ENCODE measurements at places on chromosomes 4 and X. TPM values are rescaled to one million over a fixed set of nuclear protein-coding genes. Genes with fewer than 3 reads are reported as not detected.

DNA sequence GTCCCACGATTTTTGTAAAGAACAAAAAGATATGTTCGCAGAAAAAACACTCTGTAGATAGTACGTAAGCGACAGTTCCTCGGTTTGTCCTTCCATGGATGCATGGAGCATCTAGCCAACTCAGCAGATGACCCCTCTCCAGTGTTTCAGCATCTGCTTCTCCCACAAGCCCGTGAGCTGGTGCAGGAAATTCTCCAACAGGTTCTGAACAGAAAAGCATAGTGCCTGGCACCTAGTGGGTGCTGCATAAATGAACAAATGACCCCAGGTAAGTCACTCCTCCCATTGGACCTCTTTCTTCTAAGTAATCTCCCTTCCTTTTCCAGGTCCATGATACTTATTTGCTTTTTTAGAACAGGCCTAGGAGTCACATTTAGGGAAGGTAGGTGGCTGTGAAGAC, 966 bp upstream of the KIAA0232 start:
- DNase-seq = no peak

GRCh38 chrX:107547621-107548020, 80.7 kb upstream of the PRPS1 start:
- DNase-seq = no peak

DNA sequence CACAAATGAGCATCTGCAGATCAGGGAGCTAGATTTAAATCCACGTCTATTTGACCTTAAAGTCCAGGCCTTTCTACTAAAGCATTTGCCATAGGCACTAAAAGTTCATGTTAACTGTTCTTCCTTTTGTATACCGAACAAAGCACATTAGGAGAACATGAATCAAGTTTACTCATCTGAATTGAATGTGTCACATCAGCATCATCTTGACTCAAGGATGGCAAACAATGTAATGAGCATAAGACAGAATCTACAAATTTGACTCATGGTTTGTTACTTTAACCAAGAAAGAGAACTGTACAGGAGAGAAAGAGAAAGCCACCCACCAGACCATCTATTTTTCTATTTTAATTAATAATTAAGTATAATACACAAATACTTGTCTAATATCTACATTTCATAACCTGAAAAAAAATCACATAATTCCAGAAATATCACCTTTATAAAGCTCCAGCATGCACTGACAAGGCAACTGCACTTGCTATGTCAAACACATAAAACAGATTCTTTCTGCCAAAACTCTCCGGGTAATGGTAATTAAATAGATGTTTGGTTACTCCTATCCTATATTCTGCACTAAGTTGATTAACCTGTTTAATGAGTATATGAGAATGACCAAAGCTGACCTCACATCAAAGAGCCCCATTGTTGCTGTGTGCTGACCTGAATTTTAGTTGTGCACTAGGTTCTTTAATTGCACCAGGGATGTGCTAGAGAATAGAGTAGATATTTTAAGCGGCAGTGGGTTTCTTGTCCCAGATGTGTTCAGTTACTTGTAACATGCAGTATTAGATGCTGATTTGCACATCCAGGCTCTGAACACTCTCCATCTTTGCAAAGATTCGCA, 42.5 kb upstream of the LEF1 start:
- no peak for DNase-seq

DNA sequence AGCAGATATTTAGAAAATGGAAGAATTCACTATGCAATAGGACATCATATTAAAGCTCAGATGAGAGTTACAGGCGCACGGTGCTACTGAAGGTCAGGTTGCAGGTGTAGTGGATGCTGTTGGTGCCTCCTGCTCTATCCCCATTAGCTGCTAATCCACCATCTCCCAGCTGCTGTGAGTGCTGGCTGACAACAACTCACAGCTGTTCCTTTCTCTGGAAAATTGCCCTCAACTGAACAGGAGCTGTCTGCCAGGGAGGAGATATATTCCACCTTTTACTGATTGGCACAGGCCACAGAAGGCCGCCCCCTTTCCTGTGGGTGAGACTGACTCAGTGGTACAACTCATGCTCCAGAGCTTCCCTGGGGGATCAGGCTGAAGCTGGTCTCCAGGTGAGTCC, 48.7 kb downstream of the UCHL1 start:
- no peak for DNase-seq

- DNase-seq = no peak
Measured at GRCh38 chrX:135403374-135403773, 18.4 kb upstream of the SMIM10L2A start.

DNA sequence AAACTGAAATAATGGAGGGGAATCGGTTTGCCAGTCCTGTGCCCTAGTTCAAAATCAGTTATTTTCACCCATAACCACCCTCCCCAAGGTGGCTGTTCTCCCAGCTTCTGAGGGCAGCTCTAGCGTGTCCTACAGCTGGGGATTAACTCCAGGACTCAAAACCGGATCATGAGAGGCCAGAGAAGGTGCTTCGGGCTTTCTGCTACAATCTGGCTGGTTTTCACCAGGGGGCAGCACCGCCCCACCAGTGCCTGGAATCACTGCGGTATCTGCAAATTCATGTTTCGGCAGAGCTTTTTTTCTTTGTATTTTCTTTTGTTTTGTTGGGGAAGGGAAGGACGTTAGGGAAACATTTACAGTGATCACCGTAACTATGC, 28.4 kb downstream of the PDHA1 start:
- peak; percentile 80 for DNase-seq

GRCh38 chr4:34845926-34846325, 1398.4 kb downstream of the ARAP2 start:
- DNase-seq = no peak

GRCh38 chrX:38189431-38190250, 31.0 kb downstream of the SRPX start:
- DNase-seq = no peak

DNA sequence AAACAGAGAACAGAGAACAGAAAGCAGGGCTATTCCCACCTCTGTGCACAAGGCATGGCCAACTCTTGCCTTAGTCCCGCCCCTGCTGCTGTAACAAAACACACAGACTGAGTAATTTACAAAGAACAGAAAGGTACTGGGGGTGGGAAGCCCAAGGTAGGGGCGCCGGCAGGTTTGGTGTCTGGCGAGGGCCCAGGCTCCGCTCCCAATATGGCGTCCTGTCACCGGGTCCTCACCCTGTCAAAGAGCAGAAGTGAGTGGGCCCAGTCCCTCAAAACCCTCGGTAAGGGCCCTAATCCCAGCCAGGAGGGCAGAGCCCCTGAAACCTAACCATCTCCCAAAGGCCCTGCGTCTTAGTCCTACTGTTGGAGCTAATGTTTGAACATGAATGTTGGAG, 71.0 kb downstream of the FAM53A start:
- DNase-seq = no peak

GRCh38 chrX:30283456-30284200, 25.6 kb downstream of the NR0B1 start:
- DNase-seq = peak; percentile 41

DNA sequence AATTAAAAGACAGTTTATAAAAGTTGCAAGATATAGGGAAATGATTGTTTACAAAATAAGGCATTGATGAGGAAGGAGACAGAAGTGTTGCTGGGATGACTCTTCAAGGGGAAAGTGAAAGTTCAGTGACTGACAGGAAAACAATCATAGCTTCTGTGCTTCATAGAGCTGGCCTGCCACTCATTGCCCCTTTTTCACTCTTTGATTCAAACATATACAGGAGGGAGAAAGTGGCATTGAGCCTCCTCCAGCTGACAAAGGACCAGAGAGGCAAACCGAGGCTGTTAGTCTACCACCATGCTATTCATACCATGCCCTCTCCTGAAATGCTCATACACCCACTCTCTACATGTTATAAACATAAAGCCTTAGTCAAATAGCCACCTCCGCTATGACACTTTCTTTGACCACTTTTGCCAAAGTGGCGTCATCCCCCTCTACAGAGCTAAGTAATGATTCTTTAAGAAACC, 79.2 kb upstream of the ATOH1 start:
- no peak for DNase-seq

- no peak for DNase-seq
Measured at GRCh38 chr4:13378973-13379759, 105.0 kb downstream of the RAB28 start.

- no peak for DNase-seq
Measured at GRCh38 chr4:25879991-25880651, 17.3 kb upstream of the SEL1L3 start.

DNA sequence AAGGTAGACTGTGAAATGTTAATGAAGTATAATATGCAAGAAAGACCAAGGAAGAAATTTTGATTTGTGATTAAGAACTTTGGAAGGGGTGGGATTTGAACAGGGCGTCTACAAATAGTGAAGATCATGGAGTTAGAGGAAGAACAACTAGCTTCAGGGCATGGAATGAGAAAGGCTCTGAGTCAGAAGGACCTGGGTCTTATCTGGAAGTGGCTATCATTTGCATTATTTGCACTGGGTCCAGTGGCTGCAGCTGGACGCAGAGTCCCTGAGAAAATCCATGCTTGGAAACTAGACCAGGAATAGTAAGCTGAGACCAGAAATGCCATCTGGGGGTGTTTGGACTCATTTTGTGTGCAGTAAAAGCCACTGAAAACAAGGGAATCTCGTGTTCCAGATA, 4.3 kb upstream of the LIMCH1 start:
- DNase-seq = no peak

DNA sequence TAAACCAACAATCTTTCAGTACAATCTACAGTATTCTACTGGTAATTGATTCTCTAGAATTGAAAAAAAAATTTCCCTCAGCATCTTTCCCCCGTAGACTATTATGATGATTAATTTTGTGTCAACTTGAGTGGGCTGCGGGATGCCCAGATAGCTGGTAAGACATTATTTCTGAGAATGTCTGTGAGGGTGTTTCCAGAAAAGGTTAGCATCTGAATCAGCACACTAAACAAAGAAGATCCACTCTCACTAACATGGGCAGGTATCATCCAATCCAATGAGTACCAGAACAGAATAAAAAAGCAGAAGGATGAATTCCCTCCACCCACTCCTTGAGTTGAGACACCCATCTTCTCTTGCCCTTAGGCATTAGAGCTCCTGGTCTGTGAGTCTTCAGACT, 186.1 kb upstream of the MAB21L2 start:
- DNase-seq = no peak

DNA sequence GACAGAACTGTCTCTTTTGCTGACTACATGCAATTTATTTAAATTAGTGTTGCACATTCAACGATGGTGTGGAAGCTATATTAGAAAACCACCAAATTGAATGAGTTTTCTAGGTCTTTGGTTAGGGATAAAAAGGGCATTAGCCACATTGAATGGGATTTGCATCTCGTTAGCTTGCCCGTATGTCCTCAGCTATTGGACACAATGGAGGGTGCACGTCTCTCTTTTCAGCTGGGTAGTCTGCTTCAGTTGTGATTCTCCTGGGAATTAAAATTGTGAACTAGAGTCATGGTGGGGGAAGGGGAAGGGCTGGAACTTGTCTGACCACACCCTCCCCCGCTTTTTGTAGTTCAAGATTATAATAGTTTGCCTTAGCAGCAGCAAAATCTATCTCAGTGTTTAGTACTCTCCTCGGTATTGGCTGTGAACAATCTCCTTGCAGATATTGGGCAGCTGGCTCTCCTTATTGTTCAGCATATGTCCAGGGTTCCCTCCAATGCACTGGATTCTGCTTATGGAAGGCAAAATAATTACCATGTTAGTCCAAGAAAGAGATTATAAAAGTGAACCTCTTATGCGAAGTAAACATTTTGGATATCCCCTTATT, 23.3 kb downstream of the TRIM2 start:
- no peak for DNase-seq

DNA sequence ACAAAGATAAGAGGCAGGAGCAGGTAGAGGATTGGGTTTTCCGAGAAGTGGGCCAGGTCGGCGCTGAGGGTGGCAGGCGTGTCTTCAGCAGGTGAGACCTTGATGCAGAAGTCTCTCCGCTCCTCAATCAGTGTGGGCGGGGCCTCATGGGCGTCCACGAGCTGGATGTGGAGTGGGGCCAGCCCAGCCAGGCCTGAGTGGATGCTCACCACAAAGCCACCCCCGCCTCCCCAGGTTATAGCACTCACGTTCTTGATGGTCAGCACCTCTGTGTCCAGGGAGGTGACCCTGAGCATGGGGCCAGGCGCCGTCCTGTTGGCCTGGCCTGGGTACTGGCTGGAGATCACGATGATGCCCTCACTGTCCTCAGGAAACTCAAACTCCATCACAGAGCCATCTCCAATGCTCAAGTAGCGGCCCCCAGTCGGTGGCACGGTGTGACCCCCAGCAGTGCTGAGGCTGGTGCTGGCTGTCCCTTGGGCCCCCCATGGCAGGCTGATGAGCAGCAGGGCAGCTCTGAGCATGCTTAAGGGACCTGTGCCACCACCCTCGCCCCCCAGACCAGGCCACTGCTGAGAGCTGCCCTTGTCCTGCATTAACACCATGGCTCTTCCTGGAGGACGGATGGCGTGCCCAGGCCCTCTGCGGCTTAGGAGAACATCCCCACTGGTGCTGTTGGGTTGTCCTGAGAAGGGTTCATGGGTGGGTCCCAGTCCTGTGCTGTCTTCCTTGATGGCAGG, 1.9 kb downstream of the SLC10A3 start:
- DNase-seq = no peak

DNA sequence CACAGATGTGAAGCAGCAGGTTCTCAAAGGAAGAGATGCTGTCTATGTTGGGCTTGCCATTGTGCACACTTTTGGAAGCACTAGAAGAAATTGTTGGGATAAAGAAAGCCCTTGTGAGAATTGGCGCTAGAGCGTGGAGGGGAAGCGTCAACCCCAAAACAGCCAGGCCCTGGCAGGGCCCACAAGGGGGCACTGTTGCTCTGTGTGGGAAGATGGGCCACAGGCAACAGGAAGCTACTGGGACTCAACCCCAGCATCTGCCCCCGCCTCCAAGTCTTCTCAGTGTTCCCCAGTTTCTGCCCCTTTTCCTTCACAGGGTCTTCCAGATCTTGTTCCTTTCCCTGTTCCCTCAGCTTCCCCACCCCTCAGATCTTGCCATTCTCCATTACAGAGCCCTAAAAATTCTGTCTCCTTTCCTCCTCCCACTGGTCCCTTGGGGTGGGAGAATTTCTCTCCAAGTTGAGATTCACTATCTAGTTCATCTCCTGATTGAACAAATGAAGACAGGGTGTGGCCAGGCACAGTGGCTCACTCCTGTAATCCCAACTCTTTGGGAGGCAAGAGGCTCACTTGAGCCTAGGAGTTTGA, 85.5 kb downstream of the STARD8 start:
- DNase-seq = peak; percentile 71

GRCh38 chrX:66144258-66144657, 19.8 kb upstream of the HEPH start:
- DNase-seq = no peak

DNA sequence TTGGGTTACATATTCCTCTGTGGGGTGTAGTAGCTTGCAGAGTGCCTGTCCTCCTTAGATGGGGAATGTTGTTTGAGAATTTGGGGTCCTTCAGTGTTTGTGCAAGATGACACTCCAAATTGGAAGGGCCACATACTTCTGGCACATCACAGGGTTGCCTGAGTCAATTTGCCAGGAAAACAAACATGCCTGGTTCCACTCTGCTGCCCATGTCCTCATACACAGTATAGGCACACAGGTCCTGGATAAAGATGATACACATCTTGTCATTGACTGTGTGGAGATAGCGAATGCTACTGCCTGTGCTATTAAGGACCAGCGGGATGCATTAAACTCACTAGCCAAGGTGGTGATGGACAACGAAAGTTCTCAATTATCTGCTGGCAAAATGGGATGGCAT, 11.2 kb upstream of the LAP3 start:
- no peak for DNase-seq

Gene PFKFB1
- total RNA-seq = 2.1 TPM

Gene EVC
- 8.6 TPM for total RNA-seq

Gene FRG2
- not detected for total RNA-seq

Gene TAF7L
- total RNA-seq = not detected

Gene DCAF4L1
- total RNA-seq = 0.10 TPM

Gene FGFR3
- total RNA-seq = 82.0 TPM

Gene ASMT
- total RNA-seq = not detected

Gene NUDT10
- 5.3 TPM for total RNA-seq

Gene TMEM33
- total RNA-seq = 77.6 TPM

Measured in hepatocyte (in vitro differentiated cells).